Activated CD4-positive, alpha-beta T cell treated with anti-CD3 and anti-CD28 coated beads for 4 hours (primary cell): ENCODE measurements at places on chromosomes 11 and 22.

- no peak for DNase-seq
Measured at GRCh38 chr11:358129-358800, 11.0 kb upstream of the B4GALNT4 start.

DNA sequence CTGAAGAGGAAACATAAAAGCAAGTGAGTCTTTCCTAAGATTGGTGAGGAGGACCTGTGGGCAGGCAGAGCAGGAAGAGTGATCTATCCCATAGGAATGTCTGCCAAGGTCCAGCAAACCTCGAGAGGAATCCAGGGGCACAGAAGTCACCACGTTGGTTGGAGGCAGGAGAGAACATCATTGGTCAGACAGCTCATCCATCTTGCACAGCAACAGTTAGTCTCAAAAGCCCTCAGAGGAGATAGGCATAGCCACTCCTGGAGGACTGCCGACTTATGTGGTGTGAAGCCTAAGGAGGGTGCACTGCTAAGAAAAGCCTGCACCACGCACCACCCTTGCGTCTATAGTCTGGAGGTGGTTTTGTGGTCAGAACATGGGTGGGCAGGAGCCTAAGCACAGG is 109.1 kb downstream of the RASSF10 start:
- no peak for DNase-seq

DNA sequence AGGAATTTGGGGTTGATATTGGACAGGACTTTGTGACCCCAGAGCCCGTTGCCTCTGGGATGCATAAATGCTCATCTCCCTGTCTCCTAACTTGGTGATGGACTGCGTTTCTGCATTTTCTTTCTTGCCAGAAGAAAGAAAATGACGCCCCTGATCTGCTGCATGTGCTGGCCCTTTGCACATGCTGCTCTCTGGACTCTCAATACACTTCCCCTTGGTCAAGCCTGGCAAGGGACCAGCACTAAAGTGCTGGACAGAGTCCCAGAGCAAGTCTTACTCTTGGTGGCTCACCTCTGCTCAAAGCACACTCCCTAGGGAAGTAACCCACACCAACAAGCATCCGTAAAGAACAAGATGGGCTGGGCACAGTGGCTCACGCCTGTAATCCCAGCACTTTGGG is 40.7 kb downstream of the MYH9 start:
- DNase-seq: no peak

DNA sequence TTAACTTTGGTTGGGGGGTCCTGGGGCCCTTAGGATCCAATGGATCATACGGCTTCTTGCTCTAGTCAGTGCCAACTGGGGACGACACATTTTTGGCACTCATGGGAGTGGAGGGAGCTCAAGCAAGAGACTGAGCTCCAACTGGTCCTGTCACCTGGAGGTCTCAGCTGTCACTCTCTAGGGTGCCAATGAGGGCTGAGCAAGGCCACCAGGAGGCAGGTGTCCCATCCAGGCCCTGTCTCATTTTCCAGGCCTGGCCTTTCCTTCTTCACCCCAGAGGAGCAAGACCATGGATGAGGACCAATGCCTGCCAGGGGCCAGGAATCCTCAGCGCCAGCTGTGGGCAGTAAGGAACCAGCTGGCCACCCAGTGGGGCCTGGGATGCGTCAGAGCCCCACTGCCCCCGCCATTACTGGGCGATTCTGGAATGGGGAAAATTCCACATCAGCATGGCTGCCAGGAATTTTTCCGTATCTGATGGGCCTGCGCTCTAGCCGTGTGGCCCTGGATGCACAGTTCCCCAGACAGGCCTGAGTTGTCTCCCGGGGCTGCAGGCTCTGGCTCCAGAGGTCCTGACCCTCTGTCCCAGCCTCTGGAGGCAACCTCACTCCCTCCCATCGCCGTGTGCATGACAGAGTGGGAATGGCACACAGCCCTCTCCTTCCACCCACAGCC is 669 bp upstream of the GAL3ST1 start:
- DNase-seq: no peak

- no peak for DNase-seq
Measured at GRCh38 chr11:108324587-108324986, 101.7 kb downstream of the ATM start.

GRCh38 chr22:26461188-26461810 is 22.3 kb downstream of the HPS4 start:
- peak; percentile 43 for DNase-seq

GRCh38 chr11:106322106-106322505 is 244.6 kb downstream of the AASDHPPT start:
- DNase-seq: no peak

DNA sequence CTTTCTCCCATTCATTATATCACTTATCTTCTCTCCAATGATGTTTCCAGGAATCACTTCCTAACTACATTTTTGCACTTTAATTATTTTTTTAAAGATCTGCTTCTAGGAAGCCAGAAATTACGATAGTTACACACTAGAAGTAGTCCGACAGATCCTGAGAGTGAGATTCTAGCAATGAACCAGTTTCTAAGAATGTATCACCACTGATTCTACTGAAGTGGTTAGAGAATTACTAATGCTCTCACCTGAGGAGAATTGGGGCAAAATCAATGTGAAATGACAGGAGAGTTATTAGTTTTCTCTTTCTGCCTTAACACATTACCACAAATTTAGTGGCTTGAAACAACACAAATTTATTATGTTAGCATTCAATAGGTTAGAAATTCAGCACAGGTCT is 241.2 kb downstream of the CASP12 start:
- no peak for DNase-seq

DNA sequence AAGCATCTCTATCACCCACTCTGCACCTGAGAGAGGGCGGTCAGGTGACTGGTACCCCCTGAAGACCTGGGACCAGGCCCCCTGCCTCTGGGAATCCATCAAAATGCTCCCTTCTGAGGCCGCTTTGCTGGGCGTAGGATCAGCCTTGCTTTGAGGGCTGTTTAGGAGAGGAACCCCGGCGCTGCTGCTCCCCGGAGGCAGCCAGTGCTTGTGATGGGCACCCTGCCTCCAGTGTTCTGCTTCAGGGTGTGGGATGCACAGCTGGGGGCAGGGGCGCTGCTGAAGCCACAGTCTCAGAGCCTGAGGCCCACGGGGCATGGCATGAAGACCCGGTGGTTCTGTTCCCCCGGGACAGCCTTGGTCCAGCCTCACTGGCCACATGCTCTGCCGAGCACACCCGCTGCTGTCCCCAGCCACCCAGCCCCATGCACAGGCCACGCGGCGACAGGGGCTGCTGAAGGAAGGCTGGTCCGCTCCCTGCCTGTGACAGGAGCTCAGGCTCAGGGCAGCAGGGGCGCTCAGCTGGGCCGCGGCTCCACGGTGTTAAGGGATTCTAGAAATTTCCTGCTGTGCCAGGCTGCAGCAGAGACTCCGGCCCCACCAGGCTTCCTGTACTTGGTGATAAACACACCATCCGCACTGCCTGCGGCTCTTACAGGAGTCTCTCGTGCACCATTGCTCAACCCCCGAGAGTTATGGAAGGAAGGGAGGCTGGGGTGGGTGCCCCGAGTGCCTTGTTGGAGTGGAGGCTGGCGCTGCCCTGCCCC is 91.0 kb downstream of the KCNQ1 start:
- no peak for DNase-seq

DNA sequence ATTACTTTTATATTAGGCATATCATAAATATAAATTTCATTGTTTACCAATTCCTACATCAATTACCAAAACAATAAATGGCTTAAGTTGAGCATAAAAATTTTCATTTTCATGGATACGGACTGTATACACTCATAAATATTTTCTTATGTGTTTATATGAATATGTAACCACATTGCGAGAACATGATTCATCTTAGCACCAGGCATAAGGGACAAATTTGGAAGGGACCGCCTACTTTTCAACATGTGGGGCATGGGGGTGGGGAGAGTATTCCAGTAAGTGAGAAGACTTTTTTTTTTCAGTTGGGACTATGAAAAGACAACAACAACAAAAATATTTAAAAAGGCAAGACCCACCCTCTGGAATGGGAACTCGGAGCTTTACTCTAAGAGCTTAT is 296.1 kb downstream of the RAB38 start:
- no peak for DNase-seq

DNA sequence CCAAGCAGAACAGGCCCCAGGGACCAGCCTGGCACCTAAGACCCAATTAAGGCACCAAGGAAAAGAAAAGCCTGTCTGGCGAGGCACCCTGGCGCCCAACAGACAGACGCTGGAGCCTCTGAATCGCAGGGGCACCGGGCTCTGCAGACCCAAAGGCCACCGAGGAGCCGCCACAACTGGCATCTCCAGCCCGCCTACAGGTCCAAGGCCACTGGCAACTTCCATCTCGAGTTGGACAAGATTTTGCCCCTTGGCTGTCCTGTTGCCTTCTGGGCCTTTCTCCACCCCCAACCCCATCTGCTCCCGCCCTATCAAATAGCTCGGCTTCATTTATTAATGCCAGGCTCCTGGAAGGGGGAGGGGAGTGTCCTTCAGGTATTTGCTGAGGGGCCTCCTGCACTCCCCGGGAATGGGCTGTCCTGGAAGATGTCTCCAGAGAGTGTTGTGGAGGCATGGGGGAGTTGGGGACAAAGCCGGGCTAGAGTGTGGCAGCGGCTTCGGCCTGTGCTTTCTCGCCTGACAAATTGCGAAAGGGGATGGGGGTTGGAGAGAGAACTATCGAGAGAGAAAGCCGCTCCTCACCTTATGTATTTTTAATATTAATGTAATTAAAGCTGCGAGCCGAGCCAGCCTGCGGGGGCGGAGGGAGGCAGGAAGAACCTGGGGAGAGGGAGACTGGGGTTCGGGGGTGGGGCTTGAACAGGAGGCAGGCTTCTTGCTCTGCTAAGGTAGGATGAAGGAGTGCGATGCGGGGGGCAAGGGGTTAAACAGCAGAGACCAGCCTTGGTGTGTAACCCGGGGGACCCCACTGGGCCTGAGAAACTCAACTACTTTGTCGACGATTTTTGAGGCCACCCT is 2.0 kb downstream of the DSCAML1 start:
- no peak for DNase-seq

DNA sequence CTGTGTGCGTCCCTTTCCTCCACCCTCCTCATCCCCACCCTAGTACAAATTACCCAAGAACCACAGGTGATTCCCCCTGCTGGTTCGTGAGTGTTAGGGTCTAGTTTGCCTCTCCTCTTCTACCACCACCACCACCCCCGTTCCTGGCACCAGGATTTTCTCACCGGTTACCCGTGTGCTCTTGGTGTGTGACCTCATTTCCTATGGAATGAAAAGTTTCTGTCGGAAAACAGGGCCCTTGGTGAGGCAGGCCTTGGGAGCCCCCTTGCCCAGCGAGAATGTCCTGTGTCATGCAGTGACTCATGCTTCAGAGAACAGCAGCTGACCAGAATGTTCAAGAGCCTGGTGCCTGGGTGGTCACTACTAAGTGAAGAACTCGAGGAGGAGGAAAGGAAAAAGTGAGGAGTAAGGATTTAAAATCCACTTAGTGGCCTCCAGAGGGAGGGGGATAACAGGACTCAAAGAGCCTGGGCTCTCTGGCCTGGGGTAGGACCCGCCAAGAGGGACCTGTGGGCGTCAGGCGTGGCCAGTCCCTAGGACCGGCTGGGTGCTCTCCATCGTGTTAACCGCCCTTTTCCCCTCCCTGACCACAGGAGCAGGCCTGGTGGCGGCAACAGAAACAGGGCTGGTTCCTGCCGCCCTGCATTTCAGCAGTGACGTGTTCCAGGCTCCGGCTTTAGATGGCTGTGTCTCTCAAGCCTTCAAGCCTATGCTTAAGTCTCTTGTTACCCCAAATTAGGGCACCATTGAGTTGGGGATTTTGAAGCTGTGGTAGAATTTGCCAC is 30.2 kb downstream of the C22orf31 start:
- no peak for DNase-seq

DNA sequence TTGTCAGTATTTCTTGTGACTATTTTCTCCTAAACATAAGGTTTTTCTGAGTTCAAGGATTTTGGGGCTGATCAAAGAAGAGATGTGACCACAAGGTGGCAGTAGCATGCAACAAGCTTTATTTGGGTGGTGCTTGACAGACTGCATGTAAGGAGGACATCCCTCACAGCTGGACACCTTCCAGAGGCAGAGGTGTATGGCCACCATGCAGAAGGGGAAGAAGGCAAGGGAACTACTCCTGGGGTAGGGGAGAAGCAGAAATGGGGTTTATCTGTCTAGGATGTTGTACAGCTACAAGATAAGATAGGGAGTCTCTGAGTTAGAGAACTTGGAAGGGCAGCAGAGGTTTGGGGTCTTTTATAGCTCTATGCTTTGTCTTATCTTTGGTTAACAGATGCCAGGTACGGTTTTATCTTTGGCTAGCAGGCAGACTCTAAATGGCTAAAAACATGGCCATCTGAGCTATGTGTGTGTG is 5.1 kb upstream of the BIRC2 start:
- DNase-seq: peak; percentile 78

GRCh38 chr22:25105817-25106650 is 93.6 kb upstream of the CRYBB3 start:
- no peak for DNase-seq

GRCh38 chr11:88448131-88448670 is 110.7 kb upstream of the CTSC start:
- no peak for DNase-seq

GRCh38 chr11:72724851-72725723 is 27.1 kb downstream of the ARAP1 start:
- peak; percentile 85 for DNase-seq

DNA sequence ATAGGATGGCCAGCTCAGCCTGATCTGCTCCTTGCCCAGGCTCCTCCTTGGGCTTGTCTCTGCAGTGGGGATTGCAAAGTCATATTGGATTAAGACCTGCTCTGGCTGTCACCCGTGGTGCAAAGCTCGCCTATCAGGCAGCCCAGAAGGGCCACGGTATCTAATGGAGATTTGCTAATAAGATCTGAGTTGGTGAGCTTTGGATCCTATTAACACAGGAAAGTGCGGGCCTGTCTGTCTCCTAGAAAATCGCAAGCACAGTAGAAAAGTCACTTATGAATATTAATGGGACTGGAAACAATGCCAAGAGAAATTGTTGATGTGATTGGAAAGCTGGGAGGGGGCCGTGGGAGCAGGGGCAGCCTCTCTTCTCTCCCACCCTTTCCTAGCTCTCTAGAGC is 72.8 kb downstream of the CHST1 start:
- no peak for DNase-seq

DNA sequence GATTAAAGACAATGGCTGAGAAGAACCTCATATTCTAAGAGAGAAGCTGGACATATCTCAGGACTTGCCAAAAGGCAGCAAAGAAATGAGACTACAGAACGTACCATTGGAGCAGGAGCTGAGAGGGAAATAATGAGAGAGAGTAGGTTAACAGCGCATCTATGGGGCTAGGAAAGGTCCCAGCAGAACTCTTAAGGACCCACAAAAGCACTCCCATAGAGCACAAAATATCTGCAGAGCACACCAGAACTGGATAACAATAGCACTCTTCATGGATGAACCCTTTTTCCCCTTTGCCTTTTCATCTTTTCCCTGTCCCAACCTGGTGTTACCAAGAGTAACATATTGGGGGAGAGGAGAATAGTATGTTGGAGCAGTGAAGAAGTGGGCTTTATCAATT is 245.8 kb downstream of the METTL15 start:
- DNase-seq: no peak

- no peak for DNase-seq
Measured at GRCh38 chr22:28759861-28760560, 12.5 kb upstream of the CCDC117 start.
